ENCODE measurements at places on chromosomes 16 and 17.

DNA sequence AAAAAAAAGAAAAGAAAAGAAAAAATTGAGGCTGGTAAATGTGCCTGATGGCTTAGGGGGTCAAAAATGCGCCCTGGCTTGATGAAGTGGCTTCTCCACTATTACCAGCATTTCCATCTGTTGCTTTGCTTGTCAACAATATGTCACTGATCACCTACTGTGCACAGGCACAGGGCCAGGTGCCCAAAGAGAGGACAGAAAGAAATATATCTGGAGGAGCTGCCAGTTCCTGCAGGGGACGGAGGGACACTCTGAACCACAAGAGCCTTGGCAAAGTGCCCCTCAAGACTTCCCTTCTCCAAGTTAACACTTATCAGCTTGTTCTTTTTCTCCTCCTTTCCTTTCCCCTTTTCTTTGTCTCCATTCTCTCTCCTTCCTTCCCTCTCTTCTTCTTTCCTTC lies 34.7 kb downstream of the GINS3 start:
- H3K36me3 ChIP-seq = no peaks in the 10 kb centered on the region
- H3K27ac ChIP-seq = no peak overlapping the region
- no peak overlapping the region for H3K4me3 ChIP-seq

DNA sequence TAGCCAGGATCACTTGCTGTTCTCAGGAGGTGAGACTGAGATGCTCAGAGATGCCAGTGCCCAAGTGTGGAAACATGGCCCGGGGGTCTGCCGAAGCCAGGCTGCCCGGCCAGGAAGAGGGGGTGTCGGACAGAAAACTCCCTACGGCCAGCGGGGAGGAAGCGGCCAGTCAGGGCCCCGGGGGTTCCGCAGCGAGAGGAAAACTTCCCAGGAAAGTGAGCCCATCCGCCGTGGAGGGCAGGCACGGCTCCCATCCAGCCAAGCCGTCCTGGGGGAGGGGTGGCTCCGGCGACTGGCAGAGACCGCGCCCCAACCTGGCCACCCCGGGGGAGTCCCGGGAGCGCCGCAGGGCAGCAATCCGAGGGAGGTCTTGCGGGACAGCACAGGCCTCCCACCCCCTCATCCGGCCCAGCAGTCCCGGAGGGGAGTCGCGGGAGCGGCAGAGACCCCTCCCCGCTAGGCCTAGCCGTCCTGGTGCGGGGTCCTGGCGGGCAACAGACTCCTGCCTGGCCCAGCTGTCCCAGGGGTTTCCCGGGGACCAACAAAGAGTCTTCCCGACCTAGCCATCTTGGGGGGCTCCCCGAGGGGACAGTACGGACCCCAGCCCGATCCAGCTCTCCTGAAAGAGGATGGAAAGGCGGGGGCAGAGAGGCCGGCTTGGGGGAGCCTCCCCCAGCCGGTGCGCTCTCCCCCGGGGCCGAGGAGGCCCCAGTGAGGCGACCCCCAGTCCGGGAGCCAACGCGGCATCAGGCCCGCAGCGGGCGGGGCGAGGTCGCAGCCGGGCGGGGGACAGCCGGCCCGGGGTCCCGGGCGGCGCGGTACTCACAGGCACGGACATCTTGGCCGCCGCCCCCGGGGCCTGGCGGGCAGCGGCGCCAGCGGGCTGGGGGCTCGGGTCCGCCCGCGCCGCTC lies 13.8 kb upstream of the BCAR1 start:
- H3K27me3 ChIP-seq = no peaks in the 10 kb centered on the region
- peak; percentile 72 for DNase-seq
- no peaks in the 10 kb centered on the region for H3K36me3 ChIP-seq
- peaks cover 57% of the 10 kb centered on the region for H3K4me1 ChIP-seq
- peak overlapping the region; percentile 99 for H3K27ac ChIP-seq
- peak overlapping the region; percentile 99 for H3K4me3 ChIP-seq

GRCh38 chr16:80047842-80048241 lies 447.3 kb upstream of the MAF start:
- no peak overlapping the region for H3K27ac ChIP-seq
- no peak overlapping the region for H3K4me3 ChIP-seq
- no peaks in the 10 kb centered on the region for H3K27me3 ChIP-seq
- no peak for DNase-seq
- H3K4me1 ChIP-seq = peaks cover 15% of the 10 kb centered on the region
- no peaks in the 10 kb centered on the region for H3K36me3 ChIP-seq

GRCh38 chr16:74726716-74727115 lies 26.1 kb upstream of the MLKL start:
- DNase-seq = no peak
- peaks cover 14% of the 10 kb centered on the region for H3K4me1 ChIP-seq
- no peaks in the 10 kb centered on the region for H3K36me3 ChIP-seq
- no peak overlapping the region for H3K4me3 ChIP-seq
- H3K27ac ChIP-seq = no peak overlapping the region

DNA sequence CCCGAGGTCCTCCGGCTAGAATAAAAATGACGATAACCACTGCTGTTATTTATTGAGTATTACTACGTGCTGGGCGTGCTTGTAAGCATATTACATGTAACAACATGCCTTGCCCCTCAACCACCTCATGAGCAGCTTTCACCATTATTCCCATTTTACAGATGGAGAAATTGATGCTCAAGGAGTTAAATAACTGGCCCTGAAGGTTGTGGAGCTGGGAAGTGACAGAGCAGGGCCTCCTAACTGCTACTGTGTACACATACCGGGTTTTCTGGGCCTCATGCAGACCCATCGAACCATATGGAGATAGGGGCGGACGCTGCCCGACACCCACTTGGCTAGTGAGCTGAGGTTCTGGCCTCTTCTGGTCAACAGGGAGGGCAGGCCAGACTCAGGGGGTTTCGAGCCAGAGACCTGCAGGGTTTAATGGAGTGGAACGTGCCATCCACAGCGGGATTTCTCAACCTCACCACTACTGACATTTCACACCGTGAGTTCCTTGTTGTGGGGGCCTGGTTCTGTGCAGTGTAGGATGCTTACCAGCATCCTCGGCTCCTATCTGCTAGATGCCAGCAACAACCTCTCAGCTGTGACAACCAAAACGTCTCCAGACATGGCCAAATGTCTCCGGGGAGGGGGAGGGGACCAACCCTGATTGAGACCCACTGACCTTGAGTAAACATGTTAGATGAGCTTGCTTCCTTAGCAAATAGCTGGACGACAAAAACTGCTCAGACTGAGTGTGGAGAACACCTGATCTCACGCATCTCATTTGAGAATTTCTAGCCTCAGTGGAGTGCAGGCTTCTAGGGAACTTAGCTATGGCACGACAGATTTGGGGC lies 432.0 kb downstream of the SLC39A11 start:
- H3K4me1 ChIP-seq = peaks cover 3% of the 10 kb centered on the region
- DNase-seq = no peak
- H3K36me3 ChIP-seq = no peaks in the 10 kb centered on the region
- H3K4me3 ChIP-seq = no peak overlapping the region

- peaks cover 11% of the 10 kb centered on the region for H3K4me1 ChIP-seq
- H3K4me3 ChIP-seq = no peak overlapping the region
- peaks cover 97% of the 10 kb centered on the region for H3K27me3 ChIP-seq
- DNase-seq = no peak
- H3K36me3 ChIP-seq = no peaks in the 10 kb centered on the region
- no peak overlapping the region for H3K27ac ChIP-seq
Measured at GRCh38 chr17:48719642-48720265, 2.6 kb downstream of the PRAC1 start.

DNA sequence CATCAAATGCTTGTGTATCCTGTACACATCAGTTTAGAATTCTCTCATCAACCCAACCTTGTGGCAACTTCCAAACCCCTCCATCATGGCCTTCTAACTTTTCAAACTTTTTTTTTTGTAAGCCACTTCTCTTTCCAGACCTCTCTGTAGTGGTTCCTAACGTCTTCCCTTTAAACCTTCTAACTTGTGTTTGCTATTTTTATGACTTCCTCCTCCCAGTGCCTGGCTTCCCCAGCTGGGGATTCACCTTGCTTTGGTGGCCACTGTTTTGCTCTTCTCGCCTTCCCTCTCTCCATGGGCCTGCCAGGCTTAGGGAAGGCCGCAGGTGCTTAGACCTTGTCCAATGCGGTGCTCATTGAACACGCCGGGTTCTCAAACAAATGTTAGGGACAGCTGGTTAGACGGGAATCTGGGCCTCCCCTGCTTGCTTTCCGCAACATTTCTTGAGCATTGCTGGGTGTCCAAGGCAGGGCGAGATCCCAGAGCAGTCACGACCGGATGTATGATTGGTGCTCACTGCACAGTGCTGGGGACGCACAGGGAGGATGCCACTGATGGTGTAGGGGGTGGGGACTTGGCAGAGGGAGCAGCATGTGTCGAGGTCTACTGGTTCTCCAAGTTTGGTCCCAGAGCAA lies 1.1 kb upstream of the XYLT2 start:
- peaks cover 20% of the 10 kb centered on the region for H3K4me1 ChIP-seq
- H3K27me3 ChIP-seq = no peaks in the 10 kb centered on the region
- no peak overlapping the region for H3K4me3 ChIP-seq
- no peaks in the 10 kb centered on the region for H3K36me3 ChIP-seq
- DNase-seq = no peak
- H3K27ac ChIP-seq = no peak overlapping the region

GRCh38 chr16:87416826-87417527 lies 24.8 kb downstream of the MAP1LC3B start:
- H3K27me3 ChIP-seq = no peaks in the 10 kb centered on the region
- DNase-seq = peak; percentile 52
- peaks cover 6% of the 10 kb centered on the region for H3K4me1 ChIP-seq
- H3K4me3 ChIP-seq = no peak overlapping the region

DNA sequence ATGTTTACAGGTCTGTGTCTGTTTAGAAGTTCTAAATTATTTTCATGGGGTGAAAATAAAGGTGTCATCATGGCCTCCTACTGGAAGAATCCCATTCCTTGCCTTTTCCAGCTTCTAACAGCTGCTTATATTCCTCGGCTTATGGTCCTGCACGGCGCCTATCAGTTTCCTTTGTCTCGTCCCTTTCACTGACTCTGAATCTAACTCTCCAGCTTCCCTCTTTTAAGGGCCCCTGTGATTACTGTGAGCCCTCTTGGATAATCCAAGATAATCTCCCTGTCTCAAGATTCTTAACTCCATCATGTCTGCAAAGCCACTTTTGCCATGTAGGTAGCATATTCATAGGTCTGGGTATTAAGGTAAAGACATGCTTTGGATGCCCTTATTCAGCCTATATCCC lies 441.0 kb upstream of the ERCC4 start:
- no peaks in the 10 kb centered on the region for H3K36me3 ChIP-seq
- no peaks in the 10 kb centered on the region for H3K27me3 ChIP-seq
- no peak for DNase-seq
- no peaks in the 10 kb centered on the region for H3K4me1 ChIP-seq
- H3K27ac ChIP-seq = no peak overlapping the region

DNA sequence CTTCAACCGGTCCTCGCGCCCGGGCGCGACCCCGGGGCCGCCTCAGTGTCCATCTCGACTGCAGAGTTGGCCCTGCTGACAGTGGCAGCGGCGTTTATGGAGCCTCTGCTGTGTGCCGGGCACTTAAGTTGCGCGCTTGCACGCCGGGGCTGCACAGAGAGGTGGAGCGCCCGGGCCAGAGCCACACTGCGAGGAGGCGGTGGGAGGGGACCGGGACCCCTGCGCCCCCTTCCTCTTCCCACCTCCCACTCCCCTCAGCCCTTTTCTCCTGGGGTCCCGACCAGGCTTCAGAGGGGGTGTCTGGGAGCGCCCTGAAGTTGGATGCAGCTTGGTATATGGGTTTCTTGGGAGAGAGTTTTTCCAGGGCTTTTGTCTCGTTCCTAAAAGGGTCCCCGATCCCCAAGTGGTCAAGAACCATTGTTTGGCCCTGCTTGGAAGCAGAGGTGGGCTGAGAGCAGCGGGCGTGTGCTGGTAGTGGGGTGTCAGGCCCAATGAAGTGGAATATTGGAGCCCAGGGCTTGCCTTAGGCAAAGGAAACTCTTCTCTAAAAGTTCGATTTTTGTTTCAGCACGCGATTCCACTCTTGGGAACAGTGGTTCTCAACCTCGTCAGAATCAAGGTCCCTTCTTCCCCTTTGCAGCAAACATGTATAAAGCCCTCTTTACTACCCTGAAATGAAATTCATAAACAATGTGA lies 605 bp downstream of the MRTFB start:
- DNase-seq = no peak
- no peaks in the 10 kb centered on the region for H3K36me3 ChIP-seq
- no peaks in the 10 kb centered on the region for H3K27me3 ChIP-seq
- peak overlapping the region; percentile 93 for H3K4me3 ChIP-seq

- H3K4me3 ChIP-seq = no peak overlapping the region
- peaks cover 4% of the 10 kb centered on the region for H3K4me1 ChIP-seq
- no peaks in the 10 kb centered on the region for H3K27me3 ChIP-seq
Measured at GRCh38 chr17:45927247-45927646, 32.9 kb downstream of the MAPT start.

DNA sequence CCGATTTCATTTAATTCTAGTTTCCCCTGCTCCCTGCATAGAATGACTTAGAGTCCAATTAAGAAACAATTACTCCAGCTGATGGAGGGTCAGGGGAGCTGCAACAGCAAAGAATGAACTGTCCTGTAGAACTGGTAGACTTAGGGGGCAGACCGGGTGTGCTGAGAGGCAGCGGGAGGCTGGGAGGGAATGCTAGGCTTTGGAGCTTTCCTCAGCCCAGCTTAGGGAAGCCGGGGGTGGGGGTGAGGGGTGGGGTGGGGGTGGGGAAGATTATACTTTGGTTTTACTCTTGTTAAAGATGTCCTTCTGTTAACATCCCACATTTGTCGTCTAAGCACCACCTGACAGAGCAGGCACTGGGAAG lies 458.6 kb upstream of the ASIC2 start:
- H3K36me3 ChIP-seq = no peaks in the 10 kb centered on the region
- peaks cover 21% of the 10 kb centered on the region for H3K27me3 ChIP-seq

DNA sequence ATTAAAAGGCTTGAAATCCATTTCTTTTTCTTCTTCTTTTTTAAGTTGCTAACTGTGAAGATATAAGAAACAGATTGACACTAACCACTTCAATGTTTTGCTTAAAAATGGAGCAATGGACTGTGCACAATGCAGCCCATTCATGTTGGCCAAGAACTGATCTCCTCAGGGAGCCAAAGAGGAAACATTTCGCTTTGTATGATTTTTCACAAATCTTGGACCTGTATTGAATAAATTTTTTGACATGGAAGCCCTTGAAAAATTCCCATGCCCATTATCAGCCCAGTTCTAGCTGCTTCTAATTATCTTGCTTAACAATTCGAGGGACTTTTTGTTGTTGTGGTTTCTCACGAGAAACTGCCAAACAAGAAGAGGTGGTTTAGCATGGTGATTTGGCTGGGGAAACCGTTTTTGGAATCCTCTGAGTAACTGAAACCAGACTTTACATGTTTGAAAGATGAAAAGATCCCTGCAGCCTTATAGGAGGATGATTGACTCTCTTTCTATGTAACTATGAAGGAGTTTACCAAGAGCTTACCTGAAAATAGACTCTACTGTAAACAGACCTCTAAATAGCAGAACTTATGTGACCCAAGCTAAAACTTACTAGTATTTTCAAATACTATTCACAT lies 1389.4 kb upstream of the GOT2 start:
- H3K4me3 ChIP-seq = no peak overlapping the region
- H3K27me3 ChIP-seq = no peaks in the 10 kb centered on the region
- no peak for DNase-seq
- H3K36me3 ChIP-seq = no peaks in the 10 kb centered on the region

GRCh38 chr17:69962436-69962995 lies 112.5 kb upstream of the KCNJ16 start:
- H3K27ac ChIP-seq = no peak overlapping the region
- no peak overlapping the region for H3K4me3 ChIP-seq
- H3K27me3 ChIP-seq = no peaks in the 10 kb centered on the region
- no peaks in the 10 kb centered on the region for H3K36me3 ChIP-seq
- DNase-seq = no peak

Measured in hepatocyte (in vitro differentiated cells).